Cortex of kidney (tissue), 1 donor: ENCODE measurements at places on chromosomes 1 and 21.

GRCh38 chr1:196550731-196551130 is 57.5 kb downstream of the KCNT2 start:
- DNase-seq = no peak

GRCh38 chr1:5430136-5430535 is 562.1 kb downstream of the NPHP4 start:
- DNase-seq = no peak

- no peak for DNase-seq
Measured at GRCh38 chr21:16377857-16378256, 648.1 kb downstream of the USP25 start.

DNA sequence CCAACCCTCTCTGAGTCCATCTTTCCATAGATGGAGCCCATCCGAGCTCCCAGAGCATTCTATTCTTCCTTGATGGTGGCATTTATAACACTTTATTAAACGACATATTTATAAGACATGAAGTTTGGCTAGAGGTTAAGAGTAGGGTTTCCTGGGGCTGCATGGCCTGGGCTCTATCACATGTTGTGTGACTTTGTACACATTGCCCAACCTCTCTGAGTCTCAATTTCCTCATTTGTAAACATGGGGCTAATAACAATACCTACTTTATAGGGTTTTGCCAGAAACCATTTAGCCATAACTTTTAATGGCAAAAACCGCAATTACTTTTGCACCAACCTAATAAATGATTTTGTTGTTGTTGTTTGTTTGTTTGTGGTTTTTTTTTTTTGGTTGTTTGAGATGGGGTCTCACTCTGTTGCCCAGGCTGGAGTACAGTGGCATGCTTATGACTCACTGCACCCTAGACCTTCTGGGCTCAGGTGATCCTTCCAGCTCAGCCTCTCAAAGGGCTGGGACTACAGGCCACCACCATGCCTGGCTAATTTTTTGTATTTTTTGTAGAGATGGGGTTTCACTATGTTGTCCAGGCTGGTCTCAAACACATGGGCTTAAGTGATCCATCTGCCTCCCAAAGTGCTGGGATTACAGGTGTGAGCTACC is 13.9 kb upstream of the ASAP3 start:
- DNase-seq = no peak
